ENCODE measurements at places on chromosomes 6 and 20. TPM values are rescaled to one million over a fixed set of nuclear protein-coding genes. Genes with fewer than 3 reads are reported as not detected.
A peak's percentile ranks its signal among the peaks of the same experiment; 100 is the strongest.

GRCh38 chr6:166691199-166691598 lies 64.1 kb upstream of the RPS6KA2 start:
- DNase-seq = no peak

- no peak for DNase-seq
These were observed 29.9 kb downstream of the KIF13A start for GRCh38 chr6:17957498-17957897.

The PHACTR3 gene
- 3.2 TPM for total RNA-seq

- DNase-seq = peak; percentile 42
These were observed 11.0 kb downstream of the SLC29A1 start for GRCh38 chr6:44234101-44235025.

GRCh38 chr20:52242237-52243230 lies 51.0 kb upstream of the ZFP64 start:
- DNase-seq = no peak

The ADGRF4 gene
- not detected for total RNA-seq

GRCh38 chr20:62420846-62421715 lies 6.3 kb downstream of the RBBP8NL start:
- no peak for DNase-seq

The GNRH2 gene
- not detected for total RNA-seq

DNA sequence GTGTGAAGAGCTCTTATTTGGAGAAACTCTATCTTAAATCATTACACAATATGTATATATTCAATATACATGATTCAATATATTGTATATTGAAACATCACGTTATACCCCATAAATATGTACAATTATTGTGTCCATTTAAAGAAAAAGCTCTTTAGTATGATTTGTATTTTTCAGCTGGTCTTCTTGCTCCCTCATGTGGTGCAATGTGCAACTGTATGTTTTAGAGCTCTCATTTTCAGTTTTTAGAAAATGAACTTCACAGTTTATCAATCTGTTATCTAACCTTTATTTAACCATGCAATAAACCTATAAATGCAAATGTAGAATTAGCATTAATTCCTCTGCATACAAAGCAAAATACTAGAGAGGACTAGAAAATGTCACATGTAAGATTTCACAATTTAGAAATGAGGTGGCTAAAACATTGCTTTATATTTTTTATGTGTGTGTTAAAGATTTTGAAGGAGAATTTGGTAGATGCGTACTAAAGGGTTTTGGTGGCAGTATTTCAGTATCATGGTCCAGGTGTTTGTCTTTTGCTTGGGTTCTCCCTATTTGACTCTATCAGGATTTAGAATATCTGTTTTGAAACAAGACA lies 167.1 kb downstream of the PHF3 start:
- DNase-seq = peak; percentile 16

DNA sequence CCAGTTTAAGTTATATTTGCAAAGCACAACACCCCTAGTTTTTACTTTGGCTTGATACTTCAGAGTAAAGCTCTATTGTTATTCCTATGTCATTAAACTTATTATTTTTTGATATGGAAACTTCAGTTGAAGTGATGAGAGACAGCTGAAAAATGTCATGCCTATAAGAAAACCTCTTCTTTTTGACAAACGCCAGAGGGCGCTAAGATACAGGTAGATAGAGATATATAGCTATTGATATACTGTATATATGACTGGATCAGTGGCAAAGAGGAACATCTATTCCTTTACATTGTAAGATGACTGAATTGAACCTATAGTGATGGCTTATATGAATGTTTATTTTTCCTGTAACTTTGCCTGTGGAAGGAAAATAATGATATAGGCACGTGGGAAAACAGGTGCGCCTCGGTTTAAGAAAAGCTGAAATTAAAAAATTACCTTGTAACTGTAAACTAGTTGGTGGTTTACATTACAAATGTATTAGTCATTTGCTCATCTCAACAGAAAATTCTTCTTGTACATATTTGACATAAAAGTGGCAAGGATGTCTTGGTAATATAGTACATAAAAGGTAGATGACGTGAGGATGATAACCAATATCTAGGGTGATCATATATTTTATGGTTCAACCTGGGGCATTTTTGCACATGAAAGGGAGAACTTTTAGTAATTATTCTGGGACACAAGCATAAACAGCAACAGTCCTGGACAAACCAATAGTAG lies 74.1 kb downstream of the LAMA4 start:
- peak; percentile 83 for DNase-seq

DNA sequence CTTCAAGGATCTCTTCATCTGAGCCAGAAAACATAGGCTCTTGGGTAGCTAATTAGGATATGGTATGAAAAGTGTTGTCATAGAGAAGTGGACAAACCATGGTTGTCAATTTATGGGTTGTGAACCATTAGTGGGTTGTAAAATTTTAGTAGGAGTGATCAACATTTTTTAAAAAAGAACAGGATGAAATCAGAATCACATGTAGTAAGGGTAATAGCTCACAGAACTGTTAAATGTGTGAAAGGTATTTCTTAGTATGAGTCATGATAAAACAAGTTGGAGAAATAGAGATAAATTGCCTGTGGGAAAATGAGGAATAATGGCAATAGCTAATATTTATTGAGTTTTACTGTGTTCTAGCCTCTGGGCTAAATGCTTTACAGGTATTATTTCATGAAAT lies 113.4 kb downstream of the MAP3K4 start:
- no peak for DNase-seq

GRCh38 chr6:21537637-21538036 lies 55.9 kb upstream of the SOX4 start:
- no peak for DNase-seq

DNA sequence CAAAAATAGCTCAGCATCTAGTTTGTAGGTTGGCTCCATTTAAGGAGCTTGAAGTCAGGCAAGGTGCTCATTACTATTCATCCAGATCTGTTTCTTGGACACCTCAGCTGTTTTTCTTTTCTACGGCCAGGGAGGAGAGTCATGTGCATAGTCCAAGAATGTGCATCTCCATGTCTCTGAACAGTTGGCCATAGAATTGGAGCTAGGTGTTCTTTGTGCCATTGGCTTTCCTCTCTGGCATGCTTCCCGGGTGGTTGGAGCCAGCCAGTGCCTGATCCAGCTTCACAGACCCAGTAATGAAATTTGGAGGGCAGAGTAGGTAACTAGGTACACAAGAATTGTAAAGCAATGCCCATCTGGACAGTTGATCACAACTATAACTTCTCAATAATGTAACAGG lies 21.6 kb downstream of the EYA4 start:
- DNase-seq = no peak

DNA sequence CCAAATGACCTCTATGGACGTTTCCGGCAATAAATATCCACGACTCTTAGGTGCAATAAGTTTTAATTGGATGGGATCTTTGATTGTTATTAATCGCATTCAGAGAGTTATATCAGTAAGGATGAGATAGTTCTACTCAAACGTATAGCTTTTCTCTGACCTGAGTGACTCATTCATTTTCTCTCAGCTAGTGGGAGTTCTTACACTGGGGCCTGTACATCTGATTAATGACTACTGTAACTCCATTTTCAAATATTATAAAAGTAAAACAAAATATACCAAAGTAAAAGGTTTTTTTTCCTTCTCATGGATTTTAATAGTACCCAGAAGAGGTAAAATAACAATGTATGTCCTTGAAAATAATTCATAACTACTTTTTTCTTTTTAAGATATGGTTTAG lies 41.1 kb upstream of the SAMD5 start:
- no peak for DNase-seq

GRCh38 chr20:50260479-50261221 lies 70.0 kb downstream of the CEBPB start:
- DNase-seq = no peak

GRCh38 chr6:134422426-134423231 lies 104.7 kb upstream of the SGK1 start:
- DNase-seq = peak; percentile 83

- DNase-seq = peak; percentile 82
These were observed 119.4 kb upstream of the GJE1 start for GRCh38 chr6:142013287-142013686.

DNA sequence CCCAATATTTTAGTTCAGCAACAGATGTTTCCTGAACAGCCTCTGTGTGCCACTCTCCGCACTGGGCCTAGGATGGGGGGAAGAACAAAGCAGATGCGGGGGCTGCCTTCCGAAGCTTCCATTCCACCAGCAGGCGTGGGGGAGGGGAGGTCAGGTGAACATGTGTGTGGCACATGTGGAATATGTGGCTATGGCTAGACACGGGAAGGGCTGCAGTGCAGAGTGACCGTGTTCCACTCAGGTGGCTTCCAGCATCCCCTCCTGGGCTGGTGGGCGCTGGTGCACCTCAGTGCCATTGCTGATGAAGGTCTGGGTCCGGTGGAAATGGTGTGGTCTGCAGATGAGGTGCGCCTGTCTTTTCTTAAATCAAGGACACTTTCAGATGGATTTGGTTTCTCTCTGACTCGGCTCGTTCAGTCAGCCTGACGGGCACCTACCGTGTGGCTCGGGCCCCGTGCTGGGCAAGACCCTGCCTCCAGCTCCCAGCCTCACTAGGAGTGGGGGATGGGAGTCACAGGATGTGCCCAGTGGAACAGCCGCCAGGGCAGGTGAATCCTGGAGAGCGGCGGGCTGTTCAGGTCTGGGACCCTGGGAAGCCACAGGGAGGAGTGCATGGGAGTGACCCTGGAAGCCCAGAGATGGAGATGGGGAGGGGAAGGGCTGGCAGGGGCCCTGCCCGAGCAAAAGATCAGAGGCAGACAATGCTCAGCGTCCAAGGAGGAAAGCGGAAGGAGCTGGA lies 111.0 kb downstream of the SYCP2 start:
- no peak for DNase-seq

GRCh38 chr6:21437581-21437980 lies 156.0 kb upstream of the SOX4 start:
- no peak for DNase-seq

- DNase-seq = no peak
These were observed 44.3 kb downstream of the TENT5A start for GRCh38 chr6:81708113-81708699.

The DEFB132 gene
- total RNA-seq = not detected

The PRPF6 gene
- total RNA-seq = 40.6 TPM

The AVP gene
- total RNA-seq = not detected

- DNase-seq = no peak
These were observed 14.4 kb upstream of the BEND6 start for GRCh38 chr6:56940463-56940862.

GRCh38 chr6:3390698-3391097 lies 66.2 kb downstream of the SLC22A23 start:
- DNase-seq = peak; percentile 87

GRCh38 chr6:86017236-86017635 lies 374.6 kb upstream of the SYNCRIP start:
- no peak for DNase-seq

The HTR1E gene
- not detected for total RNA-seq

The GPRC6A gene
- total RNA-seq = not detected

DNA sequence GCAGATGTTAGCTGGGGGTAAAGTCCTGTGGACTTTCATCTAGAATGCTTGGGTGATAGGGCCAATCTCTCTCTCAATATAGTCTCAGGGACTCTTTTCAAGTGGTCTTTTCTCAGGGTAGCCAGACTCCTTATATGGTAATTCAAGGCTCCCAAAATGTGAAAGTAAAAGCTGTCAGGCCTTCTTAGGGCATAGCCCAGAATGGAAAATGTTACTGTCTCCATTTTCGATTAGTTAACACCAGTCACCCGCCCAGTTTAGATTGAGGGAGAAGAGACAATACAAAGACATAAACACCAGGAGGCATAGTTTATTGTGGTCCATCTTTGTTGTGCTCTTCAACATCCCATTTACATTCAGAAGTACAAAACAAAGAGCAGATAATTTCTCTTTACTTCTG lies 295.8 kb downstream of the EPHA7 start:
- DNase-seq = no peak

The KCNK16 gene
- total RNA-seq = not detected

DNA sequence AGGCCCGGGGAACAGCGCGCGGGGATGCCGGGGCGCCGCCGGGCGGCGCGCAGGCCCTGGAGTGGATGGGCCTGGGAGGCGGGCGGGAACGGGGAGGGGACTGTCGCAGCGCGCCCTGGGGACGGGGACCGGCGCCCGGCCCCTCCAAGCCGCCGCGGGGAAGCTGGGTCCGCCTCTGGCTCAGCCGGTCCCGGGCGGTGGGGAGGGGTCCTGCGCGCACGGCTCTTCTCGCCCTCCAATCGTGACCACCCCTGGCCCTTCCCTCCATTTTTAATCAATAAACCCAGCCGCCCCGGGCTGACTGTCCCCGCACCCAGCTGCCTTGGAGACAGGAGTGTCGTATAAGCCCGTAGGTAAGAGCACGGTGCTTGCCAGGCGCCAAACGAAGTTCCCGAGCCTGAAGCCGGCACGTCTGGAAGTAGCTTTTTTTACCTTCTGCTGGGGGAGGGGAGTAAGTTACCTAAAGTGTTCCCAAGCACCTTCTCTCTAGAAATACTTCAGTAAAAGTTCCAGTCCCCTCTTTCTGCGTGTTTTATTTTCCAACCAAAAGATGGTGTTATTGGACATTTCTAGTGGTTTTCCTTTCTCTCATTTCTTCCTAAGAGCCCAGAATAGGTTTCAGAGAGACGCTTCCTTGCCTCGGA lies 780 bp upstream of the TAF4 start:
- peak; percentile 49 for DNase-seq

The RCAN2 gene
- 0.26 TPM for total RNA-seq

GRCh38 chr6:30136570-30137286 lies 788 bp downstream of the TRIM40 start:
- no peak for DNase-seq

GRCh38 chr6:356828-357251 lies 34.7 kb upstream of the IRF4 start:
- no peak for DNase-seq

The RAMACL gene
- 3.4 TPM for total RNA-seq

The TRIM31 gene
- total RNA-seq = not detected

DNA sequence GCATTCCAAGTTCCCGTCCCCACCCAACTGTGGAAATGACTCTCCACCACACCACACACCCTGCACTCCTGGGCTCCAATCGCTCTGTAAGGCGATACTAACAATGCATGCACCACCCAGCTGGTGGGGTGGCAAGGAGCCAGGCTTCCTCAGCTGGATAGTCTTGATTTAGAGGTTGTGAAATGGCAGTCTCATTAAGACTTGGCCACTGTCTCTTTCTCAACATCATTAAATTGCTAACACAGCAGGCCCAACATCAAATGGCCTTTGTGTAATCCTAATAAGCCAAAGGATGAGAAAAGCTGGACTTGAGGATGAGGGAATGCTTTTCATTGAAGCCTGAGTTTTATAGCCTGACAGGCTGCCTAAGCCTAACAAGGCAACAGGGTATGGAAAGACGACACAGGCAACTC lies 223.7 kb downstream of the GMDS start:
- no peak for DNase-seq

GRCh38 chr6:81633391-81633790 lies 119.1 kb downstream of the TENT5A start:
- no peak for DNase-seq

The CLDN20 gene
- total RNA-seq = not detected

The B3GAT2 gene
- not detected for total RNA-seq

DNA sequence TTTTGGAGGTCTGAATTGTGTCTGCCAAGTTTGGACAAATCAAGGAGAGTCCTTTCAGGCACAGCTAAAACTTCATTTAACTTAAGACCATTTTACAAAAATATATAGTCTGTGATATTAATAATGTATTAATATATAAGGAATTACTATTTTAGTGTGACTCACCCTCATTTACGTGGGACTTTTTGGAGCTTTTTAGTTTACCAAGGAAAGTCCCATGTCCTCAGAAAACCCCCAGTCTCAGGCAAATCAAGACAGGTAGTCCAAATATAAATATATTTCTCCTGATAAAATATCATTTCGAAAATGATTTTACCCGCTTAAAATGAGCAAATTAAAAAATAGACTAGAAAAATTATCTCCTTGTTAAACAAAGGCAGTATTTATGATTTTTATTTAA lies 479.0 kb downstream of the PKHD1 start:
- no peak for DNase-seq

- DNase-seq = no peak
These were observed 21.2 kb upstream of the NFATC2 start for GRCh38 chr20:51563486-51564332.

The IL17A gene
- total RNA-seq = not detected
